ENCODE measurements at places on chromosomes 12 and 14. TPM values are rescaled to one million over a fixed set of nuclear protein-coding genes. Genes with fewer than 3 reads are reported as not detected.

GRCh38 chr14:46198676-46199075 lies 452.9 kb downstream of the RPL10L start:
- no peak for DNase-seq

GRCh38 chr12:68080577-68080976 lies 79.0 kb downstream of the IFNG start:
- peak; percentile 39 for DNase-seq

DNA sequence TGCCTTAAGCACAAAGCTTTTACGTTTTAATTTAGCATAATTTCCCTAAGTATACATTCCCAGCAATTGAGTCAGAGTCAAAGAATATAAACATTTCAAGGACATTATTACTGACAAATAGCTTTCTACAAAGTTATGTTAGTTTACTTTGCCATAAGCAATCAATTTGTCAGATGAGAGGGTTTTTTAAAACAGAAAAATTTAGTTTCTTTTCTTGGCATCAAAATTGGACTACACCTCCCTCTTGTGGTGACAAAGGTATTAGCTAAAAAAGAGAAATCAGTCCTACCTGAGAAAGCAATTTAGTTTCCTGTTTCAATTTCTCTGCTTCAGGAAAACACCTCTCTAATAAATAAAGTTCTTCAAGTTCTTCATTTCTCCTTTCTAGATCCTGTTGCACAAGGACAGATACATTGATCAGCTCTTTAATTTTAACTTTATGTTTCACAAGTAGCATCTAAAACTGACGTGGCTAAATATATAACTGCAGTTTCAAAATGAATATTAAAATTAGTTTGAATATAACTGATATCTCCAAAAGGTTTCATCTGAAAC lies 39.9 kb downstream of the DNAI7 start:
- no peak for DNase-seq

CNPY2 gene
- total RNA-seq, result 52.9 TPM
